CD4-positive, alpha-beta T cell (primary cell): ENCODE measurements at places on chromosomes 1 and 21. TPM values are rescaled to one million over a fixed set of nuclear protein-coding genes. Genes with fewer than 3 reads are reported as not detected.

DNA sequence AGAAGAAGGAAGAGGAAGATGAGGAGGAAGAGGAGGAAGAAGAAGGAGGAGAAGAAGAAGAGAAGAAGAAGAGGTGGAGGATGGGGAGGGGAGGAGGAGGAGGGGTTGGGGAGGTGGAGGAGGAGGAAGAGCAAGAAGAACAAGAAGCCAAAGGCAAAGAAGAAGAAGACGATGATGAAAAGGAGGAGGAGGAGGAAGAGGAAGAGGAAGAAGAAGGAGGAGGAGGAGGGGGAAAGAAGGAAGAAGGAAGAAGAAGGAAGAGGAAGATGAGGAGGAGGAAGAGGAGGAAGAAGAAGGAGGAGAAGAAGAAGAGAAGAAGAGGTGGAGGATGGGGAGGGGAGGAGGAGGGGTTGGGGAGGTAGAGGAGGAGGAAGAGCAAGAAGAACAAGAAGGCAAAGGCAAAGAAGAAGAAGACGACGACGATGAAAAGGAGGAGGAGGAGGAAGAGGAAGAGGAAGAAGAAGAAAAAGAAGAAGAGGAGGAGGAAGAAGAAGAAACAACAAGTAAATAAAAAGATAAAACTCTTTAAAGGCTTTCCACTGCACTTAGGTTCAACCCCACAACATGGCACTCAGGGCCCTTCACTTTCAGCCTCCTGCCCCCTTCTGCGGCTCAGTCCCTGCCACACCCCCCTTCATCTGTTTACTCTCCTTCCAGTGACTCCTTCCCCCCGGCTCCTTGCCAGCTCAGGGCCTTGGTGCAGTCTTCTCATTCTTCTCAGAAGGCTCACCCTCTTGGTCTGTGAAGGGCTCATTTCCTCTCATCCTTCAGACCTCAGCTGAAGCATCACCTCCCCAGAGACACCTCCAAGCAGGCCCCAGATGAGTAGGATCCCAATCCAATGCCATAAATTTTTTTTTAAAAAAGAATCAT is 114.0 kb downstream of the KCNN3 start:
- no peak overlapping the region for H3K4me3 ChIP-seq

DNA sequence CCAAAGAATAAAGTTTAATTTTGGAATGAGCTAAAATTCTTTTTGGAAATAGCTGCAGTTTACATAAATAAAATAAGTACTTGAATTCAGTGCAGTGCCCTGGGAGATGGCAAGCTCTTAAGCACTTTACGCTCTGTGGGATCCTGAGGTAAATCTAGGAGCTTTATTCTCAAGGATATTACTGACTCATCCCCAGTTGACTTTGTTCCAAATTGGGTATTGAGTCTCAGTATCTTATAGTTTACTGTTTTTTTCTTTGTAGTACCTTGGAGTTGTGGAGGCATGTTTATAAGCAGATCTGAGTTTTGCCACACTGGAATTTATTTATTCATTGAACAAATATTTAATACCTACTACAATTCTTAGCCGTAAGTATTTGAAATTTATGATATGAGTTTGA is 27.4 kb upstream of the HRNR start:
- no peak overlapping the region for H3K27ac ChIP-seq
- DNase-seq, result no peak

GRCh38 chr1:205576011-205576410 is 55.8 kb downstream of the ELK4 start:
- DNase-seq, result no peak
- no peaks in the 10 kb centered on the region for H3K4me1 ChIP-seq
- no peak overlapping the region for H3K27ac ChIP-seq
- H3K4me3 ChIP-seq, result no peak overlapping the region
- H3K27me3 ChIP-seq, result peaks cover 26% of the 10 kb centered on the region
- H3K36me3 ChIP-seq, result no peaks in the 10 kb centered on the region

DNA sequence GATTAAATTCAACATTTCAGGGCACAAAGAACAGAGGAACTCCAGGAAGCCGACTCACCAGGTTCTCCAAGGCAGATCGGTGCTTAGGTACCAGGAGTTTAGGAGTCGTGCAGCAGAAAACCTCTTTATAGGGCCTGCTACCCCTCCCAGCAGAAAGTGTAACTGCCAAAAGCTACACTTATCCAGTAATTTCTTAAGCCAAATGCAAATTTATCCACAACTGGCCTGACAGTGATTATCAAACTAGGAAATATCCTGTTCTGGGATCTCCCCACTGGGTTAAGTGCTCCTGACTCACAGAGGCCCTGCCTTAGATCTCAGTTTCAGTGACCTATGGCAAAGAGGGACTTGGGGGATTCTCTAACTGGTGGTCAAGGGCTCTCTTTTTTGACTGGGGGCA is at the start of gene SPRR2F:
Gene SPRR2F (minus strand): TSS at position 101 of the 400 bp plus-strand sequence. CDS start 783 bp downstream, outside the sequence.
- H3K4me3 ChIP-seq, result no peak within 1 kb of the TSS
- H3K27me3 ChIP-seq, result peaks cover 6% of the 10 kb centered on the region
- DNase-seq, result no peak
- no peak within 1 kb of the TSS for H3K27ac ChIP-seq

DNA sequence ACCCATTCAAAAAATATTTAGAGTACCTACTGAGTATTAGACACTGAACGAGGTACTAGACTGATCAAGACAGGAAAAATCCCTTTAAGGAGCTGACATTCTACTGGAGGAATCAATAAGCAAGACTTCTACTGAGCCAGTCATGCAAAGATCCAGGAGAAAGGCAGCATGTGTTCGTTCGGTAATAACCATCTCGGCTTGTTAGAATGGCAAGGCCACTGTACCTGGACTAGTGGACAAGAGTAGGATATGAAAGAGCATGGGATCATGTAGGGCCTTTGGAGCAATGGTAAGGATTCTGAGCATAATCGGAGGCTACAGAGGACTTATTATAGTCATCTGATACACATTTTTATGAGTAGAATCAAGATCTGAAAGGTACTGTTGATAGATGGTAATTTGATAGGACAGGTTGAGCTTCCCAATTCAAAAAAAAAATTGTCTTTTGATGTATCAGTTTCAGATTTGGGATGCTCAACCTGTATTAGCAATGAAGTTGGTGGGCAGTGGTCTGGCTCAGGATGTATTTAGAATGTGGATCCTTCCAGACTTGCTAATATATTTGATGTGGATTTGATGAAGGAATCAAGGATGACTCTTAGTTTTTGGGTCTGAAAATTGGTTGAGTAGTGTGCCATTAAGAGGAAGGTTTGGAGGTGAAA is 2.3 kb downstream of the COX20 start:
- no peak overlapping the region for H3K4me3 ChIP-seq
- peaks cover 18% of the 10 kb centered on the region for H3K4me1 ChIP-seq
- no peaks in the 10 kb centered on the region for H3K27me3 ChIP-seq
- peaks cover 37% of the 10 kb centered on the region for H3K36me3 ChIP-seq
- DNase-seq, result no peak

DNA sequence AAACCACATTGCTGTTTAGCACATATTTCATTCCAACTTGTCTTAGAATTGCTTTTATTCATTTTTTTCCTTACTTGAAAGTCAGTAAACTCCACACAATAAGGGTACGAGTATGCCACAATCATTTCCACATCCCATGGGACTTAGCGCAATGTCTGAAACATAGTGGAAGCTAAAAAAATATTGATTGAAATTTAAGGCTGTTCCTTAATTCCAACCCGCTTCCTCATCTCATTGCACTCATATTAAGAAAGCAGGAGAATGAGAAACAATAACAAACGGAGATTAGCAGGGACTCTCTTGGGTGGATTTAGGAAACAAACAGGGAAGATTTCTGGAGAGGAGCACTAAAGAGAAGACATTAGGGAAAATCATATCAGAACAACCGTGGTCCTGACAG is 39.3 kb upstream of the RGS4 start:
- no peak overlapping the region for H3K4me3 ChIP-seq
- H3K27me3 ChIP-seq, result no peaks in the 10 kb centered on the region
- no peaks in the 10 kb centered on the region for H3K4me1 ChIP-seq
- no peak overlapping the region for H3K27ac ChIP-seq
- no peak for DNase-seq

DNA sequence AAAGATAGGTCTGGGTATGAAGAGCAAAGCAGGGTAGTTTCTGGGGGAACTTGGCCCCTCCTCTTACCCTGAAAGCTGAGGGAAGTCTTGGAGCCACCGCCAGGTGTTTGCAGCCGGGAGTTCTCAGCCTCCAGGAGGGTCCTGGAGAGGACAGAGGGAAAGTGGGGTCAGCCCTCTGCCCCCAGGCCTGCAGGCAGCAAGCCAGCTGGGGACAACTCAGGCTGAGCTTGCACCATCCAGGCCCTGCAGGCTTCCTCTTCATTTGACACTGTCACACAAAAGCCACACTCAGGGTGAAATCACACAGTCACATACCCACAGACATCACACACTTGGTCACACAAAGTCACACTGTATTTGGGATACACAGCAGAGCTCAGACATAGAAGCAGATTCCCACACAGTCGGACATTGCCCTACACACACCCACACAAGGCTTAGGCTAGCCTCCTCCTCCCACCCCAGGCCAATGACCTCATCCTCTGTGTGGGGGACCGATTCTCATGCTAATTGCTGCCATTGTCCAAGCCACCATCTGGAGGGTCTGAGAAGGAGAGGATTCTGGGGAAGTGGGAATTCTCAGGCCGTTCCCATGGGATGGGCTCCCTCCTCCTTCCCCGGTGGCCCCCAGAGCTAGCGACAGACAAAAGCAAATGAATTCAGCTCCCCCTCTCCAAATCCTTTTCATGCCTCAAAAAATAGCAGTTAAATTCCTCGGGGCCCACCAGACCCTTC is 3.7 kb downstream of the NES start:
- H3K4me3 ChIP-seq, result no peak overlapping the region
- peaks cover 14% of the 10 kb centered on the region for H3K4me1 ChIP-seq
- peaks cover 44% of the 10 kb centered on the region for H3K27me3 ChIP-seq
- H3K36me3 ChIP-seq, result no peaks in the 10 kb centered on the region

DNA sequence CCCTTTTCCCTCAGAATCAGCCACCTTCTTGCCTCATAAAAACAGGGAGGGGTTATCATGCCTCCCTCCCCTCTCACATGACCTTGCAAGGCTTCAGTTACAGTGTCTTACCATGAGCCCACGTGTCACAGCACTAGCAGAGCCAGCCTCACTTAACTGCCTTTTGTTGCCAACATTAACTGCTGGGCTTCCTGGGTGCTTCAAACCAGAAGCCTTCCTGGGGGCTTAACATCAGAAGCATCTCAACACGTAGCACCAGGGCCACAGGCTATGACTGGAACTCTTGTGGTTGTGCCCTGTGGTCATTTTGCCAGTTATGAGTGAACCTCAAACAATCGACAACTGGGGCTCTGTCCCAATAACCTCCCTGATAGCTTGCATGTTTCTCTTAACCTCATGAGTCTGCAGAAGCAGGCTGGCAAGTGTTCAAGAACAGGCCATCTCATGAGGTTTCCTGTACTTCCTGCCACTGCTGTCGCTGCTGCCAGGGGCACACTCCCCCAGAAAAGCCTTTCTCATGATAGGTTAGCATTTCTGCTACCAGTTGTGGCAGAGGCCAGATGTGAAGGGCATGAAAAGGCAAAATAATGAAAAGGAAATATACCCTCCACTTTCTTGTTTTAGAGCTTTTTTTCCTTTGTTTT is 132.2 kb downstream of the GLUL start:
- DNase-seq, result peak; percentile 81
- no peaks in the 10 kb centered on the region for H3K36me3 ChIP-seq
- peak overlapping the region; percentile 54 for H3K27ac ChIP-seq

DNA sequence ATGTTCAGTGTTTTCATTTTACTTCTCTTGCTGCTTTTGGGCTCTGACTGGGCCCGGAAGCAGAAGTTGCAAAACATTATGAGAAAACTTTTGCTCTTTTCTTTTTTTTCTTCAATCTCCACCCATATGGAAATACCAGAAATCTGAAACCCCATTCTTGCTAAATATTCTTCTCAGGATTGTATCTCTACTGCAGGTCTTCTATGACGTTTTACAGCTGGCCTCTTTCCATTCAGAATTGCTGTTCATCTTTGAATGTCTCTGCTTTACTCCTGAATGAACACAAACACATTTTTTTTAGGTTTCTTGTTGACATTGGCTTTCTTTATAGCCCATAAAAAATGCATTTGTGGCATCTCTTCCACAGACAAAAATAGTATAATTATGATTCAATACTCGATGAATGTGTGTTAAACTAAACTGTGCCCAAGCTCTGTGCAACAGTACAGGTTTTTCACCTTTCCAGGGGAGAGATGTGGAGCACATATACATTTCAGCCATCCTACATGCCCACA is 18.8 kb downstream of the PTPRC start:
- peaks cover 24% of the 10 kb centered on the region for H3K36me3 ChIP-seq
- H3K27ac ChIP-seq, result peak overlapping the region; percentile 81
- H3K4me1 ChIP-seq, result peaks cover 25% of the 10 kb centered on the region

DNA sequence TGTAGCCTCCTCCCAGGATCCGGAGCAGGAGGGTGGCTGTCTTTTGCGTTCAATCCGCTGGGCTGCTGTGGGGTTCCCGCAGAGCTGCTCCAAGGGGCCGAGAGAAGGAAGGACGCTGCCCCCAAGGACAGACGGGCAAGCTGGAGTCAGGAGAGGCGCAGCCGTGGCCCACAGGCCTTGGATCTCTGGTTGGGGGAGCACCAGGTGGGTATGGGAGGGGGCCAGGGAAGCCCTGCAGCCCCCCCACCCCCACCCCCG is 15.9 kb upstream of the SKI start:
- DNase-seq, result peak; percentile 7
- peaks cover 22% of the 10 kb centered on the region for H3K4me1 ChIP-seq
- H3K36me3 ChIP-seq, result no peaks in the 10 kb centered on the region
- no peak overlapping the region for H3K4me3 ChIP-seq

DNA sequence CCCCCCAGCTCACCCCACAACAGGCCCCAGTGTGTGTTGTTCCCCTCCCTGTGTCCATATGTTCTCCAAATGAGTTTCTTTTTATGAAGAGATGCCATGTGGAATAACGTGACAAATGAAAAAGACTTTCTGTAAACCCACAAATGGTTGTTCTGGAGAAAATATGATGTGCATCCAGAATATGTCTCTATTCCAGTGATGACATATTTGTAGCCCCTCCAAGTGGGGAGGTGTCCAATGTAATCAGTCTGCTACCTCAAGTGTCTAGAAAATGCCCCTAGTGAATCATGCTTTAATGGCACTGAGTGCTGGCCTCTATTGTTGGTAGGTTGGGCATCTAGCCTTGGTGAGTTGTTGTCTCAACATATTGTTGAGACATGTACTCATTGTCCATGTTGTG is 179.6 kb downstream of the KCNK2 start:
- no peak overlapping the region for H3K27ac ChIP-seq
- no peaks in the 10 kb centered on the region for H3K36me3 ChIP-seq
- no peak for DNase-seq
- H3K4me1 ChIP-seq, result no peaks in the 10 kb centered on the region
- H3K4me3 ChIP-seq, result no peak overlapping the region

VANGL2 gene
- total RNA-seq, result not detected

HUNK gene
- not detected for total RNA-seq

OR2L3 gene
- not detected for total RNA-seq

PLA2G2F gene
- total RNA-seq, result not detected

RNU1-2 gene
- total RNA-seq, result 5,937 TPM
